Stimulated activated CD4-positive, alpha-beta T cell treated with anti-CD3 and anti-CD28 coated beads, Interleukin-4, amount 100 ng/mL, for 4 hours (primary cell): ENCODE measurements at places on chromosomes 4 and X.

DNA sequence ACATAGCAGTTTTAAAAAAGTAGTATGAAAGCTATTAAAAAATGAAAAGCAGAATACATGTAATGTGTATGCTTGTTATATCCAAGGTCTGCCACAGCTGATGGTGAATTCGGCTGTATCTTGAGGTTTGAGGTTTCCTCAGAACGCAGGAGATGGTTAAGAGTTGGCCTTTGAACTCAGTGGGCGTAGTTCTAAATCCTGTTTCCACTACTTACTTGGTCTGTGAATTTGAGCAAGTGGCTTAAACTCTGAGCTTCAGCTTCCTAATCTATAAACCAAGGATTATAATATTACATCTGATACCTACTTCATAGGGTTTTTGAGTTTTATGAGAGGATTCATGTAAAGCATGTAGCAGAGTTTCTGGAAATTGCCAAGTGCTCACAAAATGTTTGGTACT lies 125.2 kb downstream of the STIM2 start:
- DNase-seq, result peak; percentile 24

- DNase-seq, result no peak
Observed at GRCh38 chr4:79292008-79292407, 33.9 kb downstream of the NAA11 start.

DNA sequence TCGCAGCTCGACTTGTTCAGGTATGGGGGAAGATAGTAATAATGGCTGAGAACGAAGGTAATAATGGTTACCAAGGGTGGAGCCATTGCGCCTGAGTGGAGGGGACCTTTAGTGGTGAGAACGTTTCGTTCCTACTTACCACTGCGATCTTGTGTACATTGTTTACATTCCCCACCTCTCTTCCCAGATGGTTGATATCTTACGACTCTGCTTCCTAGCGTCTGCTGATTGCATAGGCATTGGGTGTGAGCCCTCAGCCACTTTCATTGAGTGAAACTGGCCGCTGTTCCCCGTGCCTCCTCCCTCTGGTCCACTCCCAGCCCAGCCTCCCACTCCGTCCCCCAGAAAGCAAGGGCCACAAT lies 850 bp downstream of the IGBP1 start:
- DNase-seq, result no peak

GRCh38 chr4:133320576-133321170 lies 171.6 kb downstream of the PCDH10 start:
- no peak for DNase-seq

- no peak for DNase-seq
Observed at GRCh38 chr4:175773566-175773965, 38.5 kb downstream of the GPM6A start.

DNA sequence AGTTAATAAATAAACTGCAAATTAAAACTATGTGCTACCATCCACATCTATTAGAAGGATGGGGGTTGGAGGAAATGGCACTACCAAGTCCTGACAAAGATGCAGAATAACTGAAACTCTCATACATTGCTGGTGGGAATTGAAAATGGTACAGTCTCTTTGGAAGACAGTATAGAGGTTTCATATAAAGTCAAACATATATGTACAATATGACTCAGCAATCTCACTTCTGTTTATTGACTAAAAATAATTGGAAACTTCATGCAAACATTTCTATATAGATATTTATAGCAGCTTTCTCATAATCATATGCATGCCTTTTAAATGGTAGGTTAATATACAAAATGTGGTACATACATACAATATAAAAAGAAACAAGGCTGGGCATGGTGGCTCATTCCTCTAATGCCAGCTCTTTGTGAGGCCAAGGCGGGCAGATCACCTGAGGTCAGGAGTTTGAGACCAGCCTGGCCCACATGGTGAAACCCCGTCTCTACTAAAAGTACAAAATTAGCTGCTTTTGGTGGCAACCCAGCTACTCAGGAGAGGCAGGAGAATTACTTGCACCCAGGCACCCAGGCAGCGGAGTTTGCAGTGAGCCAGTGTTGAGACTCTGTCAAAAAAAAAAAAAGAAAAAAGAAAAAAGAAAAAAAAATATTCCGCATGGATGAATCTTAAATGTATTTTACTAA lies 225.0 kb upstream of the CXXC4 start:
- DNase-seq, result no peak

DNA sequence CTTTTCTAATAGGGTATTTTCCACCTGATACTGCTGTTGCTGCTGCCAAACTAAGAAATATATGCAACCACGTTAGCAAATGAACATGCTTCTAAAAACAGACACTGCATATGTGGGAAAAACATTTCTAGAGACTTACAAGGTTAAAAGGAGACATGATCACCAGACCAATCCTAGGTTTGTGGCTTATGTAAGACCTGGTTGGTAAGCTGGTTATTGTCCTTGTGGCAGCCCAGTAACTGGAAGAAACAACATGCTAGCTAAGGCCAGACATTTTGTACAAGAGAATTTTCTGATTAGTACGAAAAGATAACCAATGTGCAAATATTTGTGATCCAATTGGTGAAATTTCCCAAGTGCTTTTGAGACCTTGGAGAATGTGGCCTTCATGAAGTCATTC lies 112.0 kb downstream of the AFF2 start:
- DNase-seq, result no peak

GRCh38 chrX:130909469-130910136 lies 6.6 kb upstream of the ENOX2 start:
- DNase-seq, result no peak

DNA sequence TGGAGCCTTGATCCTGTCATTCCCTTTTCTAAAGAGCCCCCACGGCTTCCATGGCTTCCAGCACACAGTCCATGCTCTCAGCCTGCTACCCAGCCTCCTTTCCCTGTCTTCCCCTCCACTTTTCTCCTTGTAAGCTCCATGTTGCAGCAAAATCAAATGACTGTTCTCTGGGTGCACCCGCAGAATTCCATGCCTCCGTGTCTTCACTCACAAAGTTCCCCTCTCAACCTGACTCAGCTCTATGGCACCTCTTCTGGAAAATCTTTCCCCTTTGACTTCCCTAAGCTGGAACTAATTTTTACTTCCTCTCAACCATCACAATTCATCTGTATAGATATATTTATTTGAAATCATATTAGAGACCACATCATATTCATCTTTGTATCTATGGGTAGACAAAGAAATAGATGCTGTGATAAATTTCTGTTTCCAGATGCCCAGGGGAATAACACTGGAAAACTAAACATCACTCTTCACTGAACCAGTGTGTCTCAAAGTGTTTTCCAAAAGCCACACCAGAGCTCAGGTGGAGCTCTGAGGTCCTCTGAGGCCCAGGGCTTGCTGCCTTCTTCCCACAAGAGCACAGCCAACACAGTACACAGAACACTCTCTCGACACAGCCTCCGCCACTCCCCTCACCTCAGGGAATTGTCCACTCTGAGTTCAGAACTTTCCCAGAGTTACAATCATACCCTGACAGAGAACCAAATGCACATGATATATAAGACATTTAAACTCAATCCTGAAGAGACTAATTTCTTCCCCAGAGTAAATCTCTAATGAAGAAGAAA lies 3.3 kb downstream of the SETD7 start:
- DNase-seq, result no peak

DNA sequence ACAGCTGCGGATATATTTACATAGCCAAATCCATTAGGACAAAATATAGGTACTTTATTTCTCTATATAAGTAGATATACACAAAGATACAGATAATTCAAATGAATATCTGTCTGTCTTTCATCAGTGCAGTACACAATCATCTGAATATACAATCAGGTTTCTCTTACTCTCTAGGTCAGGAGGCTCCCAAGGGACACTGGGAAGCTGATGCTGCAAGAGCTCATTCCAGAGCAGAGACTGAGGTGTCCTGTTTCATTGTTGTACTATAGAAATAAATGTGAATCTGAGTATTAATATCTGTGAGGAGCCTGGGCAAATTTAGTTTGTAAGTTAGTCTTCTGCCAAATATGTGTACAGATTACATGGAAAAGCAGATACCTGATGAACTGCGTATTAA lies 4.2 kb downstream of the TLL1 start:
- DNase-seq, result no peak

DNA sequence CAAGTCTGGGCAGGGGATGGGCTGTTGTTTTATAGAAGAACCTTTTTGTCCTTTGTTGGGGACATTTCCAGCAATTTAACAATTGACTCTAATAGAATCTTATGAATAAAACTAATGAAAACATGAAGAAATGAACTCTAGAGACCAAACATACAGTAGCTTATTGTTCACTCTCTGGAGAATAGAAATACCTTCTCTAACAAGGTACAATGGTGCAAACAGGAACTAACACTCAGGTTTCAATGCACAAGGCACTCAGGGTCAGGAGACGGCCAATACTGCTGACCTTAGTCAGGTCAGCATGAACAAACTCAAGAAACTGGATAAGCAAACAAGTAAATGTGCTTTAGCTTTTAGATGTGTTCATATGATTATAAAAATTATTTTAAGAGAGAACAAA lies 39.6 kb upstream of the FBXW7 start:
- DNase-seq, result no peak

GRCh38 chr4:129429581-129430320 lies 333.8 kb downstream of the C4orf33 start:
- no peak for DNase-seq

- DNase-seq, result no peak
Observed at GRCh38 chrX:15274946-15275345, 5.1 kb upstream of the ASB9 start.

DNA sequence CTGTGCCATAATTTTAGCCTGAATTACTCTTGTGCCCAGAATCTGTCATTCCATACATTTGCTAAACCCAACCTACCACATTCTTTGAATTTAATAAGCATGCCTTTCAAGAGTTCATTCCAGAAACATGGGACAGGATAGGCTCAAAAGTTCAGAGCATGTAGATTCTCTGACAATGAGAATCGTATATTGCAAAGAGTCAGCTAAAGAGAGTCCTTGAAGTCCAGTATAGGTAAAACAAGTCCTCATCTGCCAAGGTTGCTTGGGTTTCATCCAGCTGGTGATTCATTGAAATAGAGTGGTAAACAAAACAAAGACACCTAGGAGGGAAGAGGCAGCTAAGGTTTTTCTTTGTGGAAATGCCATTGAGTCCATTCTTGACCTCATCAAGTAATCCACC lies 249.3 kb upstream of the DIPK2B start:
- no peak for DNase-seq

DNA sequence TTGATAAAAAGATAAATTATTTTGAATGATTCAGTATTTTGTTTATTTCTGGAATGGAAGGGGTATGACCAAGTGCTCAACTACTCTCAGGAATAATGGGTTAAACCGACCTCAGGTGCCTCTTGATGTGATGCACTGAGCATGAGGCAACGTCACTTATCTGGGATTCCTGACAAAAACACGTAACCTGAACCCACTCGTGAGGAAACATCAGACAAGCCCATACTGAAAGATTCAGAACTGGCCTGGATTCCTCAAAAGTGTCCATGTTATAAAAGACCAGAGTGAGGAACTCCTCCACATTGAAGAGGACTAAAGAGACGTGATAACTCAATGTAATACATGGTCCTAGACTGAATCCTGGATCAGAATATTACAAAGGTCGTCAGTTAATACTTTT lies 144.0 kb downstream of the FNIP2 start:
- no peak for DNase-seq

DNA sequence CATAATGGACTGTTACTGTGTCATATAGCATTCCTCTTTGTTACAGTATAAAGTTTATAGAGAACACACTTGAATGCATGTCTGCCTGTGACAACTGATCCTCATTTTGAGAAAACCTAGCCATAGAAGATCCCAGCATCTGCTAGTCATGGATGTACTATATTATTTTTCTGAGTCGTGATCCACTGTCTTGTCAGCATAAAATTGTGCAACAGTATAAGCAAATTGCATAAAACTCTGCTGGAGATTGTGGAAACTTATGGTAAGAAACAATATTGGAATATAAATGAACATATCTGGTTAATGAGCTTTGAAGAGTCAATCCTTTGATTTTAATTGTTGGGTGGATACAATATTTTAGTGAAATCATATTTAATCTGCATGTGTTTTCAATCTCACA lies 3.6 kb downstream of the NEIL3 start:
- DNase-seq, result no peak

DNA sequence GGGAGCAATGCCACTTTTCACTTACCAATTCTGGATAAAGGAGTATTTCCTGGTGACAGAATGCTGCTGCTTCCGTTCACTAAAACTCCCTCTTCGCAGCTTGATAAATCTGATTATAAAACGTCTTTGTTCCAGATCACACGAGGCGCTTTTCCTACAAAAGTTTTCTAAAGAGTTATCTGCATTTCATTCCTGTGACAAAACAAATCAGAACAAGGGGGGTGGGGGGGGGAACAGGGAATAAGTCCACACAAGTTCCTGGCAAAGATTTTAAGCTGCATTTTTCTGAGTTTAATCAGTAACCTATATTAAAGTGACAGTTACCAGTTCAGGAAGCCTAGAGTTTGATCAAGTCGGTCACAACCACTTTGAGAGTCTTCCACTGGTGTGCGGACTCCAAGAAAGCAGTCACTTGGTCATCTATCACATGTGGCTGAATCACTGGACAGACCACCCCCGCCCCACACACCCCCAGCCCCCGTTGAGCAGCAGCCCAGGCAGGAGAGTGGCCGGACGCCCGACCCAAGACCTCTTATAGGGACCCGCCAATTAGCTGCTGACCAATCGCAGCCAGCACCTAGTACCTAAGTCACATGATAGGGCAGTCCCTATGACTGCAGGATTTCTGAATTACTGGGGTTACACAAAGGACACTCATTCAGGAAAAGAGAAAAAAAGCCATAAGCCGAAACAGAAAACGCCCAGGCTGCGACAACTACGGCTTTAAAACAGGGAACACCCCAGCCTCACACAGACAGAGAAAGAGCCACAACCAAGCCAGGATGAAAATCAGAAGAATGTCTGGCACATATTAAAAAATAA lies 569.3 kb upstream of the DIPK2B start:
- DNase-seq, result peak; percentile 29
